Spinal cord (tissue), 10 donors: ENCODE measurements at places on chromosomes 2 and 18.

DNA sequence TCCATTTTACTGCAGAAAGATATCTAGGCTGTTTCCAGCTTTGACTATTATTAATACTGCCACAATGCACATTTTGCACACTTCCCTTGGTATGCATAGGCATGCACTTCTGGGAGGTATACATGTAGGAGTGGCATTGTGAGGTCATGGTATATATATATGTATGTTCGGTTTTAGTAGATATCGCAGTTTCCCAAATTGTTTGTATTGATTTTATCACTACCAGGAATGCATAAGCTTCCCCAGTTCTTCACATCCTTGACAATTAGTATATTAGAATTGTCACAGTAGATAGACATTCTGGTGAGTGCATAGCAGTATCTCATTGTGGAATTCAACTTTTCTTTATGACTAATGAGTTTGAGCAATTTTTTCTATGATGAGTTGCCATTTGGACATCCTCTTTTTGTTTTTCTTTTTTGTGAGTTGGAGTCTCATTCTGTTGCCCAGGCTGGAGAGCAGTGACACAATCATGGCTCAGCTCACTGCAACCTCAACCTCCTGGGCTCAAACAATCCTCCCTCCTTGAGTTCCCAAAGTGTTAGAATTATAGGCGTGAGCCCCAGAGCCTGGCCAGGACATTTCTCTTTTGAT, 4.2 kb upstream of the GRB14 start:
- H3K27me3 ChIP-seq: peaks cover 5% of the 10 kb centered on the region
- no peak for DNase-seq
- no peak overlapping the region for H3K4me3 ChIP-seq
- no peaks in the 10 kb centered on the region for H3K36me3 ChIP-seq

DNA sequence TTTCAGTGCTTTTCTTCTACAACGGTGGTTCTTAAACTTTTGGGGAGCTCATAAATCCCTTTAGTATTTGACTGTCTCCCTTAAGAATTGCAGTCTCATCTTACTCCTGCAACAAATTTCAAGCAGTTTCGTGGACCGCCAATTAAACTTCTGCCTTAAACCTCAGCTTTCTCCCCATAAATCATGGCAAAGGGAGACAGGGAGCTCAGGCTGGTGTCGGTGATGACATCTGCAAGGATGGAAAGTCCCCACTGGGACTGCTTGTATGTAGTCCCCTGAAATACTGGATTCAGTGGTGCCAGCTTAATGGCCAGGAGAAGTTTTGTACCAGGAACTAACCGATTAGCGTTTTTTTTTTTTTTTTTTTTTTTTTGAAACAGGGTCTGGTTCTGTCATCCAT, 148.7 kb upstream of the ITGA6 start:
- H3K36me3 ChIP-seq: no peaks in the 10 kb centered on the region
- no peak overlapping the region for H3K4me3 ChIP-seq
- H3K27me3 ChIP-seq: no peaks in the 10 kb centered on the region
- H3K27ac ChIP-seq: no peak overlapping the region

- peaks cover 4% of the 10 kb centered on the region for H3K4me1 ChIP-seq
- no peak for DNase-seq
- no peak overlapping the region for H3K27ac ChIP-seq
- H3K27me3 ChIP-seq: no peaks in the 10 kb centered on the region
- H3K4me3 ChIP-seq: no peak overlapping the region
- H3K36me3 ChIP-seq: no peaks in the 10 kb centered on the region
Observed at GRCh38 chr2:47636176-47636575, 146.8 kb upstream of the MSH6 start.

- H3K27me3 ChIP-seq: no peaks in the 10 kb centered on the region
- H3K4me1 ChIP-seq: no peaks in the 10 kb centered on the region
- no peak overlapping the region for H3K27ac ChIP-seq
- no peak overlapping the region for H3K4me3 ChIP-seq
- H3K36me3 ChIP-seq: no peaks in the 10 kb centered on the region
- DNase-seq: no peak
Observed at GRCh38 chr2:13335862-13336535, 619.3 kb downstream of the TRIB2 start.

GRCh38 chr2:208235860-208236259, 19.0 kb downstream of the IDH1 start:
- H3K4me3 ChIP-seq: no peak overlapping the region
- DNase-seq: no peak
- H3K27ac ChIP-seq: no peak overlapping the region
- H3K27me3 ChIP-seq: no peaks in the 10 kb centered on the region
- peaks cover 15% of the 10 kb centered on the region for H3K36me3 ChIP-seq

DNA sequence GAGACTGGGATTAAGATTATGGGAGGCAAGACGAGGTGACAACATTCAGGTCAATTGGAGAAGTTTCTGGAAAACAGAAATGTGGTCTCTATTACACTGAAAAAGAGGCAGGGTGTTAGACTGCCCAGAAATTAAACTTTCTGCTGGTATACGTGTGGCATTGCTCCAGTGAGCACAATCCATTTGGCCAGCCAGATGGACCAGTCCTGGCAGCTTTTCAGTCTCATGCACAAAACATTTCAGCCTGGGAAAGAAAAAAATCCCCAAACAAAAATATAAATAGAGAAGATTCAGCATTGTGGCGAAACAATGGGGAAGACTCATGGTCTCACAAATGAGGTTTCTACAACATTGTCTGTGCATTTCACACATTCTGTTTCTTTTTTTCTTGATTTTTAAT, 113.9 kb downstream of the HNMT start:
- no peak for DNase-seq
- H3K27me3 ChIP-seq: no peaks in the 10 kb centered on the region
- no peaks in the 10 kb centered on the region for H3K4me1 ChIP-seq
- H3K4me3 ChIP-seq: no peak overlapping the region

DNA sequence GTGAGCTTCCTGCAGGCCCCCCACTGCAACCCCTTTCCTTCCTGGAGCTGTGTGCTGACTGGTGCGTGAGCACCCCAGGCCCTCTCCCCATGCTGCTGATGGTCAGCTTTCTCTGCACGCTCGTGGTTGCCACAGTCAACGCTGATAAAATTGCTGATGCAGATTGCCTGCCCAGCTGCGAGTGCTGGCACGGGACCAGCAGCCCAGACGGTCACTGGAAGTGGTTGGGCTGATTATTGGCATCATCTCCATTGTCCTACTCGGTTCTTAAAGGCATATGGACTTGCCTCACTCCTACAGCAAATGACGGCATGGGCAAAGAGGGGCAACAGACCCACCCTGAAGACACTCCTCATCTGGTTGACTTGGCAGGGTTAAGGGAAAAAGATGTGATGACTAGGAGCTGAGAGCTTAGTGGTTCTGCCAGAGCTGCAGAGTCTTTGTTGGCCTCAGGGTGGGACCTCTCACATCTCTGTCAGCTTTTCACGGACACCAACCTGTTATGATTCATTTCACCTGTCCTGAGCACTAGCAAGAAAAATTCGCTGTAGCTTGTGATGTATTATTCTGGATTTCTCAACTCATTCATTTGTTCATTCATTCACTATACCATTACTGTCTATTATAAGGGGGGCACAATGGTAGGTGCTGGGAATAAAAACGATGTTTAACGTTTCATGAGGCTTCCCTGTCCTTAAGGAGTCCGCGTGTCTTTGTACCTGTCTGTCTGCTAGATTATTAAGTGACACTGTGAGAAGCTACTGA, 38.4 kb downstream of the PAX8 start:
- no peak overlapping the region for H3K4me3 ChIP-seq
- no peak overlapping the region for H3K27ac ChIP-seq
- no peaks in the 10 kb centered on the region for H3K27me3 ChIP-seq

- H3K27me3 ChIP-seq: no peaks in the 10 kb centered on the region
- H3K27ac ChIP-seq: no peak overlapping the region
- DNase-seq: no peak
- peaks cover 2% of the 10 kb centered on the region for H3K36me3 ChIP-seq
- H3K4me3 ChIP-seq: no peak overlapping the region
Observed at GRCh38 chr2:10067330-10067729, 12.9 kb downstream of the CYS1 start.

DNA sequence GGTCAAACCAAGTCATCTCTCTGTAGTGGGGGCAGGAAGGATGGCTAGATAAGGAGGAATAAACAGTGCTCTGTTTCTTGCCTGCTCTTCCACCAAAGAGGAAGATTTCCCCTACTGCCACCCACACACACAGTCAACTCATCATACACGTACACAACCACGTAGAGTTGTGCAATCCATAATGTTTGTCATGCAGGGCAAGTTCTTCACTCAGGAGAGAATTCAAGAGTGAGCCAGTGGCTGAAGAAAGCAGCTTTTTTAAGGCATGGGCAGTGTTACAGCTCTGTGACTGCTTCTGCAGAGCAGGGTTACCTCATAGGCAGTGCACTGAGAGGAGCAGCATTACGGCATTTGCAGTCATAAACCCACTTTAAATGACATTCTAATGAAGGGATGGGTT, 283.0 kb downstream of the RND3 start:
- no peaks in the 10 kb centered on the region for H3K27me3 ChIP-seq
- no peaks in the 10 kb centered on the region for H3K36me3 ChIP-seq
- DNase-seq: no peak

DNA sequence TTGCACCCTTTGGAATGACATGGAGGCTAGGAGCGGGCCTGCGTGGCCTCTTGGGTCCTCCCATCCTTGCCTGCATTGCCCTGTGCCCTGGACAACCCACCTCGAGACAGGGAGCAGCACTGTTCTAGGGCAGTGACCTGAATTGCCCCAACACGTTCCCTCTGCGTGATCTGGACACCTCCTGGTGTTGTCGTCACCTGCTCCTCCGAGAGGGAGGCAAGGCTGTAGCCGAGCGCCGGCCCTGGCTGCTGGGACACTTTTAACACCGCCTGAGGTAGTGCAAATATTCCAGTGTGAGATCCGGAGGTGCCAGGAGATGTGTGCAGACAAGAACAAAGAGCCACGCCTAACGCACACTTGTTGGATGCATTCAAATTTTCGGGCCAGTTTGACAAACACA, 131.5 kb downstream of the SMAD7 start:
- H3K27ac ChIP-seq: no peak overlapping the region
- H3K4me1 ChIP-seq: no peaks in the 10 kb centered on the region
- peaks cover 47% of the 10 kb centered on the region for H3K36me3 ChIP-seq
- no peak overlapping the region for H3K4me3 ChIP-seq
- H3K27me3 ChIP-seq: no peaks in the 10 kb centered on the region
- DNase-seq: no peak

DNA sequence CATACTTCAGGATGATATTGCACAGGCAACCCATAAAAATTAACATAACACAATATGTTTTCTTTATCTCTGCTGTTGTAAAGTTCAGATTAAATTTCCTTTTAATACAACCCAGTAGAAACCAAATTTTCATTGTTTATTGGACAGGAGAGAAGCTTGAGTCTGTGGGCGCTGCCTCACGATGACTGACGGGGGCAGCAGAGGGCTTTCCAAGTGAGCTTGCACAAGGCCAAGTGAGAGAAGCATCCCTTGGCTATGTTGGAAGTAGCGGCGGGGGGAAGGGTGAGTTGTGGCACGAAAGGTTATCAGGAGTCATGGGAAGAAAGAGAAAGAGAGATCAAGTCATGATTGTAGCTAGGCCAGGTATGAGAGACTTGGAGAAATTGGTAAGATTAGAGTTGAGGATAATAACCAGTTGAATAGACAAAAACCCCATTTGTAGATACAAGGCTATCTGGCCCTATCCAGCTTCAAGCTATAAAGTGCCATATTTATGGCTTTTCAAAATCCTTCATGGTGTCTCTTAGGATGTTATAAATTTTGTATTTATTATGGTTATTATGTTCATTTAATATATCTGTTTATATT, 413.7 kb upstream of the FAM98A start:
- peak; percentile 80 for DNase-seq
- no peaks in the 10 kb centered on the region for H3K4me1 ChIP-seq
- H3K36me3 ChIP-seq: no peaks in the 10 kb centered on the region
- no peak overlapping the region for H3K4me3 ChIP-seq
- no peaks in the 10 kb centered on the region for H3K27me3 ChIP-seq
- no peak overlapping the region for H3K27ac ChIP-seq

- no peaks in the 10 kb centered on the region for H3K27me3 ChIP-seq
- no peak overlapping the region for H3K4me3 ChIP-seq
- no peak for DNase-seq
- H3K4me1 ChIP-seq: no peaks in the 10 kb centered on the region
- H3K36me3 ChIP-seq: no peaks in the 10 kb centered on the region
Observed at GRCh38 chr2:7626139-7626537, 708.9 kb downstream of the RNF144A start.

DNA sequence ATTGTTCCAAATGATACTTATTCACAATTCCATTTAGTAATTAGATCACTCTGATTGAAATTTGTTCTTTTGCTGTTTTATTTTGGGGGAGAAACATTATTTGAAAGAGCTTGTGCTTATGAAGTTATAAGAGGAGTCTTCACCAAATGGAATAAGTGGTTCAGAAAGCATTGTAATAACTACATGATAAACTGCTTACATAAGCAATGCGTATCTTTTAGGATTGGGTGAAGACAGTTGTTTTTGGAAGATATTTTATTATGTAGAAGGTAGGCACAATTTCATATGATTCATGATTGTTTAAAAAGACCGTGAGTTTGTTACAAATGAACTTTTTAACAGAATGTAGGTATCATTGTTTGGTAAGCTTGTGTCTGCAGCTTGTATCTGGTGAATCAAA, 14.5 kb downstream of the ZNF638 start:
- no peaks in the 10 kb centered on the region for H3K4me1 ChIP-seq
- H3K4me3 ChIP-seq: no peak overlapping the region
- H3K27ac ChIP-seq: no peak overlapping the region
- H3K27me3 ChIP-seq: no peaks in the 10 kb centered on the region
- no peak for DNase-seq

DNA sequence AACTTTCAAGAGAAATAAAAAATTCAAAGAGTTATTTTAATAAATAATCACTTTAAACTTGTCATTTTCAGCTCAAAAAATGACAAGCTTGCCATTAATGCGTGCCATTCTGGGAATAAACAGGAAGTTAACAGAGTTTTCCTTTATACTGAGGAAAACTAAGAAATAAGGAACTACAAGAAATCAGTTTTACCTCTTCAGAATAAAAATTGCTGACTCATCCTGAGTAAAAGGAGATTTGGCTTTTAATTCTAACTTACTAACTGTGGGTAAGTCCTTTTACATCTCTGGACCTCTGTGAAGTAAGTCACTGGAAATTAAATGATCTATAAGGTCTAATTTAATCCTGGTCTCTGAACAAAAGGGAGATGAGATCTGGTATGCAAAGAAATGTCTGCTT, 16.1 kb downstream of the CEBPZ start:
- peaks cover 21% of the 10 kb centered on the region for H3K36me3 ChIP-seq
- no peak for DNase-seq
- no peak overlapping the region for H3K27ac ChIP-seq
- no peak overlapping the region for H3K4me3 ChIP-seq
- H3K4me1 ChIP-seq: no peaks in the 10 kb centered on the region
